Memory B cell (primary cell): ENCODE measurements at places on chromosomes 1 and 21.

GRCh38 chr21:42443876-42444744, 40.4 kb downstream of the UBASH3A start:
- no peak overlapping the region for H3K4me3 ChIP-seq
- DNase-seq: no peak
- no peak overlapping the region for H3K27ac ChIP-seq
- peaks cover 25% of the 10 kb centered on the region for H3K27me3 ChIP-seq

- H3K4me1 ChIP-seq: peaks cover 13% of the 10 kb centered on the region
- no peaks in the 10 kb centered on the region for H3K36me3 ChIP-seq
- no peak for DNase-seq
These were observed 46.3 kb upstream of the TARBP1 start for GRCh38 chr1:234525099-234525799.

DNA sequence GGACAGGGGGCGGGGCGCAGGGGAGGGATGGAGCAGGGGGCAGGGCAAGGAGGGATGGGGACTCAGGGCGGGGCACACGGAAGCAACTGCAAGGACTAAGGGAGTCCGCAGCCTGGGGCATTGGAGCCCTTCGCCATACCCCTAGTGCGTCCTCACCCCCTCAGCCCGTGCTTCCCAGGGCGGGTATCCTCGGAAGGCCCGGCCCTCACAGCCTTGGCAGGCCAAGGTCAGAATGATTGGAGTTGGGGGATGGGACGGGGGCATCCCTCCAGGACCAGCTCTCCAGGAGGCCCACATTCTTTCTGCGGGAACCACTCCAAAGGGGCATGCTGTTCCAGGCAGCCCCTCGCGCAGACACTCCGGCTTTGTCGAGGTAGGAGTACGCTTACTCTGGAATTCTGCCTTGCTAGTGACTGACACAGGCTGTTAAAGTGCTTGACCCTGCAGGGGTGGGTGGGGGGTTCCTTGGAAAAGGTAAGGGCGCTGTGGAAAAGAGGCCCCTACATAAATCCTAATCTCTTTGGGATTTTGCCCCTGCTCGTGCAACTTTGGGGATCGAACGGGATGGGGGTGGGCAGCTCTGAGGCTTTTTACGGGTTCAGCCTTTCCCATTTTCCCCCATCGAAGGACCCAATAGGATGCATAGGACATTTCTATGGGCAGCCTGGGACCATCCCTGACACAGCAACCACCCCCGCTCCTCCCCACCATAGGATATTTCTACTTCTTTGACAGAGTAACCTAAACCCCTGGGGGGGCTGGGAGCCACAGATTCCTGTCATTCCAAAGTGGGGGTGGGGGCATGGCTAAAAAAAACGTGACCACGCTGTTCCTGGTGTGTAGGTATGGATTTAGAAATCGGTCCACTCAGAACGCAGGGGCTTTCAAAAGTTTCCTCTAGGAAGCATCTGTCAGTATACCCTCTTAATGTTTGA, 738 bp upstream of the TRIM11 start:
- peaks cover 33% of the 10 kb centered on the region for H3K4me1 ChIP-seq
- no peaks in the 10 kb centered on the region for H3K27me3 ChIP-seq
- no peak for DNase-seq
- H3K36me3 ChIP-seq: peaks cover 6% of the 10 kb centered on the region

GRCh38 chr1:228008391-228009115, 1.8 kb downstream of the WNT3A start:
- no peaks in the 10 kb centered on the region for H3K36me3 ChIP-seq
- peaks cover 35% of the 10 kb centered on the region for H3K4me1 ChIP-seq
- no peak for DNase-seq
- no peak overlapping the region for H3K27ac ChIP-seq
- H3K4me3 ChIP-seq: peak overlapping the region; percentile 92

DNA sequence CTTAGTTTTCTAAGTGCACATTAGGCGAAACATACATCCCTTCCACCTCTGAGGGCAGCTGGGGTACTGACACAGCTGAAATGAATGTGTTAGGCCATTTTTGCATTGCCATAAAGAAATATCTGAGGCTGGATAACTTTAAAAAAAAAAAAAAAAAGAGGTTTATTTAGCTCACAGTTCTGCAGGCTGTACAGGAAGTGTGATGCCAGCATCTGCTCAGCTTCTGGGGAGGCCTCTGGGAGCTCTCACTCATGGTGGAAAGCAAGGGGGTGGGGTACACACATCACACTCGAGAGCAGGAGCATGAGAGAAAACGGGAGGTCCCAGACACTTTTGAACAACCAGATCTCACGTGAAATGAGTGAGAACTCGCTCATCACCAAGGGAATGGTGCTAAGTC, 158.1 kb downstream of the PSMG1 start:
- no peaks in the 10 kb centered on the region for H3K4me1 ChIP-seq
- H3K27me3 ChIP-seq: peaks cover 7% of the 10 kb centered on the region
- no peak overlapping the region for H3K27ac ChIP-seq
- no peaks in the 10 kb centered on the region for H3K36me3 ChIP-seq
- DNase-seq: no peak

- H3K4me1 ChIP-seq: peaks cover 7% of the 10 kb centered on the region
- H3K27ac ChIP-seq: no peak overlapping the region
- no peaks in the 10 kb centered on the region for H3K27me3 ChIP-seq
- DNase-seq: no peak
- H3K4me3 ChIP-seq: no peak overlapping the region
These were observed 14.0 kb upstream of the CFAP126 start for GRCh38 chr1:161381707-161382106.

- H3K36me3 ChIP-seq: peaks cover 3% of the 10 kb centered on the region
- peaks cover 30% of the 10 kb centered on the region for H3K4me1 ChIP-seq
- H3K27ac ChIP-seq: peak overlapping the region; percentile 17
These were observed 56.6 kb upstream of the EDN2 start for GRCh38 chr1:41540886-41541591.

GRCh38 chr1:107158496-107158895, 17.7 kb downstream of the NTNG1 start:
- DNase-seq: no peak
- H3K4me3 ChIP-seq: no peak overlapping the region
- H3K4me1 ChIP-seq: peaks cover 3% of the 10 kb centered on the region
- H3K27ac ChIP-seq: no peak overlapping the region
- H3K36me3 ChIP-seq: no peaks in the 10 kb centered on the region

GRCh38 chr1:159959451-159959850, 5.4 kb upstream of the SLAMF9 start:
- H3K27ac ChIP-seq: no peak overlapping the region
- peaks cover 12% of the 10 kb centered on the region for H3K27me3 ChIP-seq
- no peaks in the 10 kb centered on the region for H3K36me3 ChIP-seq
- H3K4me1 ChIP-seq: no peaks in the 10 kb centered on the region

DNA sequence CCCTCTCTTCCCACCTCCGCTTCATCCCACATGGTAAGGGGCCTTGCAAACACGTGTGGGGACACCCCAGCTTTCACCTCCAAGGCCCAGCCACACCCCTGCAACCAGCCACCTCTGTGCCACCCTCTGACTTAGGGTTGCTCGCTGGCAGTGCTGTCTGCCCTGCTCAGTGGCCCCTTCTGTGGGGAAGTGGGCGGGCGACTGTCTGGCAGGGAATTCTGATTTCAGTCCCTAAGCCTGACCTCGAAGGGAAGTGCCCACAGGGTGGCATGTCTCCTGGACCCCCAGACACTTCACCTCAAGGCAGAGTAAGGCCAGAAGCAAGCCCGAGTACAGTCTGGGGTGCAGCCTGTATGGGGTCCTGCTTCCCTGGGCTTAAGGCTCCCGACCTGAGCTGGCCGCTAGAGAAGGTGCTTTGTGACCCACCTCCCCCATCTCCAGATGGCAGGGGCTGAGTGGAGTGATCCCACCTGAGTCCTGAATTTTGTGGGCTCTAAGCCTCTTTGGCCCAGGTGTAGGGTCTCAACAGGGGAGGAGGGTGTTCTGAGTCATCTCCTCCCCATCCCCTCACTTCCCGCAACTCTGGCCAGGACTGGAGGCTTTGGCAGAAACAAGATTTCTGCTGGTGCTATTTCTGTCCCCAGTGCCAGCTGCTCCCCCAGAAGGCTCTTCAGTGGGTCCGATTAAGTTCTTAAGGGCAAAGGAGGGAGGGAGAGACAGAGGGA, 7.0 kb downstream of the RD3 start:
- H3K4me1 ChIP-seq: no peaks in the 10 kb centered on the region
- H3K36me3 ChIP-seq: no peaks in the 10 kb centered on the region
- peaks cover 12% of the 10 kb centered on the region for H3K27me3 ChIP-seq
- H3K4me3 ChIP-seq: no peak overlapping the region

DNA sequence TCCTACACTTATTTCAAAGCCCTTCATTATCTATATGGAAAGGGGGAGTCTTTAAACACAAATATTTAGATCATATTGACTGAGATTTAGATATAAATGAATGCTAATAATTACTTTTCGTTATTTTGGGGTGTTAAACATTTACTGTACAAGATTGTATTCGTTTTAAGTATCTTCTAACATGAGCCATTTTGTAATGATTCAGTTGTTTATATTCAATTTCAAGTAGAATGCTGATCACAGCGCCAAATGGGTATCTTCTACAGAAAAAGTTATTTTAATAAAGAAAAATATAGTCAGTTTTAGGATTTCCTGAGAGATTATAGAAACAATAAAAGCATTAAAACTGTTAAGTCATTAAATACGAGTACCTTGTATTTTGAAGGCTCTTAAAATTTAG, 104.5 kb upstream of the HNRNPU start:
- peaks cover 7% of the 10 kb centered on the region for H3K4me1 ChIP-seq
- no peaks in the 10 kb centered on the region for H3K27me3 ChIP-seq
- no peak overlapping the region for H3K4me3 ChIP-seq
- H3K27ac ChIP-seq: peak overlapping the region; percentile 100
- H3K36me3 ChIP-seq: peaks cover 1% of the 10 kb centered on the region
- no peak for DNase-seq

DNA sequence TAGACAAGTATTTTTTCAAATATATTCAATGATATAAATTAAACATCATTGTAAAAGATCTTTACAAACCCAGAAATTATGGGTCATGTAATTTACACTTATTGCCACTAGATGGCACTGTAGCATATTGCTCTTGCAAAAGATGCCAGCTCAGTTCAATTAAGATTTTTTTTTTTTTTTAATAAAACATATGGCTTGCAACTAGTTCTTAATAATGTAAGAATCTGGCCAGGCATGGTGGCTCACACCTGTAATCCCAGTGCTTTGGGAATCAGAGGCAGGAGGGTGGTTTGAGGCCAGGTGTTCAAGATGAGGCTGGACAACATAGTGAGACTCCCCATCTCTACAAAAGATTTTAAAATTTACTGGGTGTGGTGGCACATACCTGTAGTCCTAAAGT, 49.4 kb upstream of the DESI2 start:
- H3K4me3 ChIP-seq: no peak overlapping the region
- H3K4me1 ChIP-seq: peaks cover 9% of the 10 kb centered on the region
- no peak overlapping the region for H3K27ac ChIP-seq
- DNase-seq: peak; percentile 23
- peaks cover 3% of the 10 kb centered on the region for H3K36me3 ChIP-seq
- H3K27me3 ChIP-seq: peaks cover 8% of the 10 kb centered on the region

DNA sequence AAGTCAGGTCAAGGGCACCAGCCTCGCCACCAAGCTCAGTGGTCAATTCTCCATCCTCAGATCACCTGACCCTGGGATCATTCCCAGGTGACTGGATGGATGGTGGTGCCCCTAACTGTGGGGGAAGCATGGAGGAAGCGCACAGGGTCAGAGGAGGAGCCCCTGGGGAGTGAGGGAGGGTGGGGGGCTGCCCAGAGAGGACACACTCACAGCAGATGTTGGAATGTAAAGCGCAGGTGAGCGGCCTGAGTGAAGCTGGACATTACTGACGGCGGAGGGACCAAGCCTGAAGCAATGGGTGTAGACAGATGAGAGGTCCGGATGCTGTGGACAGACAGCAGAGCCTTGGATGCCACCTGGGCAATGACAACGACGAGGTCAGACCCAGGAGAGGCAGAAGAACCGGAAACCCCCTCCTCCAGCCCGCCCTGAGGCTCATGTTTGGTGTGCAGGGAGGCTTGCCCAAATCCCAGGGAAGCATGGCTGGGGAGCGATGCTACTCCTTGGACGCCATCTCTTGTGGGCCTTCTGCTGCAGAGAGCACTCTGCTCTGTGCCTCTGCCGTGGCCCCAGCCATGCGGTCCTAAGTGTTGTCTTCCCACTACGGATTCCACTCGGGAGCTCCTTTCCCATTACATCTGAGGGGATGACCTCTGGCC, 5.7 kb upstream of the CPLANE2 start:
- H3K4me3 ChIP-seq: no peak overlapping the region
- H3K36me3 ChIP-seq: peaks cover 2% of the 10 kb centered on the region
- no peak overlapping the region for H3K27ac ChIP-seq

GRCh38 chr1:182426442-182427430, 23.2 kb upstream of the RGSL1 start:
- H3K4me3 ChIP-seq: no peak overlapping the region
- H3K4me1 ChIP-seq: peaks cover 9% of the 10 kb centered on the region
- no peak for DNase-seq
- H3K27ac ChIP-seq: no peak overlapping the region
- no peaks in the 10 kb centered on the region for H3K27me3 ChIP-seq

GRCh38 chr1:236748268-236748870, 46.7 kb upstream of the MTR start:
- H3K27me3 ChIP-seq: peaks cover 7% of the 10 kb centered on the region
- H3K36me3 ChIP-seq: no peaks in the 10 kb centered on the region
- no peaks in the 10 kb centered on the region for H3K4me1 ChIP-seq
- no peak overlapping the region for H3K4me3 ChIP-seq
- H3K27ac ChIP-seq: no peak overlapping the region
